NCI-H2081 (cell line): ENCODE measurements at places on chromosomes 11 and 22.

GRCh38 chr11:27423125-27423524 is 49.5 kb downstream of the LGR4 start:
- peak; percentile 45 for DNase-seq

- DNase-seq, result no peak
These were observed 565.5 kb downstream of the BRD1 start for GRCh38 chr22:49262167-49262566.

- no peak for DNase-seq
These were observed 57.9 kb downstream of the TRIM29 start for GRCh38 chr11:120079750-120080610.

GRCh38 chr11:33437529-33437928 is 180.3 kb downstream of the HIPK3 start:
- DNase-seq, result no peak

- no peak for DNase-seq
These were observed 31.8 kb downstream of the MRGPRX1 start for GRCh38 chr11:18907391-18907790.

- DNase-seq, result no peak
These were observed 28.9 kb upstream of the RAB1B start for GRCh38 chr11:66239511-66239910.

GRCh38 chr11:47863898-47864430 is 15.8 kb upstream of the NUP160 start:
- DNase-seq, result no peak

GRCh38 chr22:39501644-39502108 is 414 bp upstream of the MIEF1 start:
- no peak for DNase-seq
